ENCODE measurements at places on chromosomes 1 and 21.

DNA sequence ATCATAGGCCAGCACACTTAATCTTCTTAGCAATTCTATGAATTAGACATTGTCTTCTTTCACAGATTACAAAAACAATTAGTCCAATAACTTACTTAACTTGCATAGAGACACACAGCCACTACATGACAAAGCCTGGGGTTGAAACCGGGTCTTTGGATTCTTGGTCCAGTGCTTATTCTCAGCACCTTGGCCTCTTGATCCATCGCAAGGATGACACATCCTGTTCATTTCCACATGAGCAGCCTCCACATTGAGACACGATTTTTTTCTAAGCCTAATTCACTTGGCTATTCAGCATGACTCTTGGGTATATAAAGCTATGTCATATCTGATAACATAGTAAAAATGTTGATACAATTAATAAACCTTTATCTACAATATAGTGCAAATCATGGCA is 221.0 kb upstream of the FOXD3 start:
- no peak for DNase-seq

DNA sequence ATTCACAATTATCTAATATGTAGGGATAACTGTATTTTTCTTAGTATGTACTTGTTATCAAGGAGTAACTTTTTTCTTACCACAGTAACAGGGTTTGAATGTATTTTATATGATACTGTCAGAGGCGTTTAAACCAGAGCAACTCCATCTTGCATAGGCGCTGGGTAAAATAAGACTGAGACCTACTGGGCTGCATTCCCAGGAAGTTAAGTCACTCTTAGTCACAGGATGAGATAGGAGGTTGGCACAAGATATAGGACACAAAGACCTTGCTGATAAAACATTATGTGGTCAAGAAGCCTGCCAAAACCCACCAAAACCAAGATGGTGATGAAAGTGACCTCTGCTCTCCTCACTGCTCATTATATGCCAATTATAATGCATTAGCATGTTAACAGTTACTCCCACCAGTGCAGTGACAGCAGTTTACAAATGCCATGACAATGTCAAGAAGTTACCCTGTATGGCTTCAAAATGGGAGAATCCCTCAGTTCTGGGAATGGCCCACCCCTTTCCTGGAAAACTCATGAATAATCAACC is 64.8 kb downstream of the RPE65 start:
- no peak for DNase-seq

DNA sequence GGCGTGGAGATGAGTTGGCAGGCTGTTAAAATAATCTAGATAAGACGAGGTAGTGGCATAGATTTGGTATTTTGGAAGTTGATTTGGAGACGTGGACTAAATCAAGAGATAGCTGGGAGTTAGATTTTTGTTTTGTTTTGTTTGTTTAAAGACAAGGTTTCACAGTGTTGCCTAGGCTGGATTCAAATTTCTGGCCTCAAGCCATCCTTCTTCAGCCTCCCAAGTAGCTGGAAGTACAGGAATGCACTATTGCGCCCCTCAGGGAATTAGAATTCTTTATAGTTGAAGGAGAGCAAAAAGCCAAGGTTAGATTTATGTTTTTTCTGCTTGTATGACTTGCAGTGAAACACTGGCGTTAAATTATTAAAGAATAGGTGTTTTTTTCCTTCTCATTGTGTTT is 22.3 kb upstream of the SNRPE start:
- no peak for DNase-seq

- no peak for DNase-seq
Measured at GRCh38 chr21:39121600-39122355, 61.5 kb downstream of the PSMG1 start.

All from NCI-H526 treated with DMSO at 0.1 percent for 48 hours (cell line).